Midbrain (tissue), 1 donor: ENCODE measurements at places on chromosomes 7 and 10.

DNA sequence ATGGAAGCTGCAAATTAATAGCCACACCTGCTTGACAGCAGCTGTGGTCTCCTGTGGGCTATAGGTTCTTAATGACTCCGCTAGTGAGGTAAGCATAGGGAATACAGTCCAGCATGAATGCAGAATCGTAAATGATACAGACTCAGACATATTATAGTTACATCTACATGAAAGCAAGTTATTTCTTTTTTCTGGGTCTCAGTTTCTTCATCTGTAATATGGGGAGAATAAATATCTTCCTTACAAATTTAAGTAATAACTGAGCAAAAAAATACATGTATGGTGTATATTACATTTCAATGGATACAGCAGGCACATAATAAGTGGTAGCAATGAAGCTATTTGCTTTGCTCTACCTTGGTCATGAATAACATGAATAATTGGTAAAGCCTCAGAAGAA lies 245.9 kb upstream of the RHOBTB1 start:
- no peak for DNase-seq

DNA sequence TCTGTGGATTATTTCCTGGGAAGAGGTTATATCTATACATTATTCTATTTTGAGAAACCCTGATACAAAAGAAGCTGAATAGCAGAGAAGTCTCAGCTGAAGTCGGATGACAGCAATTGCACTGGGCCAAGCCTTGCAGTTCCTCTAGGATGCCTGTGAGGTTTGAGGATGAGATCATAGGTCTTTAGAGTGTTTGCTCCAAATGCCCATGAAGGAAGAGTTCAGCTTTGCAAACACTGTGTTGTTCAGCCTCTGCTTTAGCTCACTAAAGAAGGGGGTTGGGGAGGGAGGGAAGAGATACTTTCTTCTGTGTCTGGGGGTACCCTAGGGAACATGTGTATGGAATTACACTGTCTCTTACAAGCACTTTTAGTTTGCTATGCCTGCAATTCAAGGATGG lies 282.5 kb upstream of the NRP1 start:
- no peak for DNase-seq

DNA sequence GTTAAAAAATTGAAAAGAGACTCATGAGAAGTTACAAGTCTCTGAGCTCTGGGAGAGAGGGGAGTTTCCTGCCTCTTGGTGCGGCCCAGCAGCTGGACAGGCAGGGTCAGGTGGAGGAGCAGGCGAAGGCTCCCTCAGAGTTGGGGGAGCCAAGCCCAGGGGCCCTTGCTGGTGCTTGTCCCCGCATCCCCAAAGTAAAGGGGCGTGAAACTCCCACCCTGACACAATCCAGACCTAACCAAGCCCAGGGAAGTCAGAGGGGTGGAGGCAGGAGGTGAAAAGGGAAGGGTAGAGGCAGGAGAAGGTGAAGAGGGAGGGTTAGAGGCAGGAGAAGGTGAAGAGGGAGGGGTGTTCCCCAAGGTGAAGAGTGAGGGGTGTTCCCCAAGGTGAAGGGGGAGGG lies 322.8 kb downstream of the GLRX3 start:
- DNase-seq: no peak

- DNase-seq: no peak
Observed at GRCh38 chr7:116859323-116859722, 3.1 kb upstream of the CAPZA2 start.

- no peak for DNase-seq
Observed at GRCh38 chr10:48801001-48801421, 116.3 kb downstream of the WDFY4 start.

GRCh38 chr10:59366290-59366689 lies 3.9 kb upstream of the FAM13C start:
- DNase-seq: no peak

DNA sequence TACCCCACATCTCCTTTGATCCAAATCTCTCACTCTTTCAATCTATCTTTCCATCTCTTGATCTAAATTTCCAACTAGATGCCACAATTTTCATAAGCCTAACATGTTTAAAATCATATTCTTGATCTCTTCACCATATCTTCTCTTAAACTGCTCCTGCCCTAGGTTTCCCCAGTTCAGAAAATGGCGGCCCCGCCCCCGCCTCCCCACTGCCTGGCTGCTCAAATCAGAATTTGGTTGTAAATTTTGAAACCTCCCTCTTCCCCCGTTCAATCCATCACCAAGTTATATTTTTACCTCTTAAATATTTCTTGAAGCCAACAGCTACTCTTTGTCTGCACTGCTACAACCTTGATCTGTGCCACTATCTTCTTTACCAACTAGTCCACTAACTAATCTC lies 27.3 kb upstream of the PRTFDC1 start:
- no peak for DNase-seq

DNA sequence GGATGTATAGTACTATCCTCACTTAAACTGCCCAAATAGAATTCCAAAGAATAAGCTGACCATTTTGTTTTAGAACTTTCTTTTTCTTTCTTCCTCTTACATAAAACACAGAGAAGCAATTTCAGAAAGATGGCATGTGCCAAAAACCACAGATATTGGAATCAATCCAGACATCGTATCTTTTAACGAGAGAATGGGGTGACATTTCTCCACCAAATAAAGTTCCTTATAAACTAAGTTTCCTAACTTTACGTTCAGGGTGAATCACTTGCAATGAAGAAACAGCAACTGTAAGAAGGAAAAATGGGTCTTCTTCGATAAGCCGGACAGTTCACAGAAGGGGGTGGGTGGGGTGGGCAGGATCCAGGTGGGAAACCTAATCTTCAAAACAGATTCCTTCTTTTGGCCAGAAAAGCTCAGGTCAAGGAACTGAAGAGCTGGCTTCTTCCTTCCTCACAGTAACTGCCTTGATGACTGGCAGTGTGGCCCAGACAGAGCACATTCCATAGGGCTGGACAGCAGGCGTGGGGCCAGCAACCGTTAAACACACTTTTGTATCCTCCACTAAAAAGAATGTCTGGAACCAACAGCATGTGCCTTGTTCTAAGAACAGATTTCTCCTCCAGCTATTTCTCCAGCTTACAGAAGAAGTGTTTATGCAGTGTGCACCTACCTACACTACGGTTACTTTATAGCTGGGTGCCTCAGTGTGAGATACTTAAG lies 31.5 kb downstream of the CREB3L2 start:
- DNase-seq: no peak

DNA sequence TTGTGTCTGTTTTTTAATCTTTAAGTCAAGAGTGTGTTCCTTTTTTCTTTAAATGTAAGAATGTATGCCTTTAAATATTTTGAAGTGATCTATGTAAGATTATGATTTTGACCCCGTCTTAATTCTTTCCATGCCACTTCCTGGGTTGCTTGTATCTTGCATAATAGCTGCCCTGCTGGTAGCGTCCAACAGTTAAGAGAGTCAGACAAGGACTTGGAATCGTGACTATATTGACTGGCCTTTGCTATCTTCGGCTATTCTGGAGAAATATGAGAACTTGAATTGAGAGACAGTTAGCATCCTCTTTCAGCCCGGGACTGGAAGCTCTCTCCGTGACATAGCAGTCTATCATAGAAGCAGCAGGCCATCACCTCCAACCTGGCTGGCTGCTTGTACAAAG lies 13.0 kb downstream of the NRP1 start:
- no peak for DNase-seq

DNA sequence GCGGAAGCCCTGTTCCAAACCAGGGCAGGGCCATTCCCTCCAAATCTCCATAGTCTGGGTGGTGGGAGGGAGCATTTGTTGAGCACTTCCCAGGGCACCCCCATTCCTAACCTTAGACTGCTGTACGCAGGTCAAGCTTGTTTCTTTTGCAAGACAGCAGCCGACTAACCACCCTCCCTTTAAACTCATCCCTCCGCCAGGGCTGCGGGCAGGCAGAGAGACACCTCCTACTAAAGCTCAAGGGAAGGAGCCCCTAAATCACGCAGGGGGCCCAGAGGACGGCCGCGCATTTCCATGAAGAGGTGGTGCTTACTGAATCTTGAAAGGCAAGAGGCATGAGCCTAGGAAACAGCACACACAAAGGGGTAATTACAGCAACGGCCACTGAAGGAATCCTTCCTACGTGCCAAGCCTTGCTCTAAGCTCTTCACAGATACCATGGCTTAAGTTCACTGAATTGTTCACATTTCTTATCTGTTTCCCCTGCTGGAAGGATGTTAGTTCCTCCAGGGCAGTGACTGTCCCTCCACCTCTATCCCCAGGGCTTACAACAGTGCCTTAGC lies 90.0 kb downstream of the PROSER2 start:
- DNase-seq: no peak

- no peak for DNase-seq
Observed at GRCh38 chr7:2855386-2855785, 11.3 kb upstream of the GNA12 start.

GRCh38 chr10:30058570-30059132 lies 735 bp downstream of the JCAD start:
- no peak for DNase-seq

- DNase-seq: no peak
Observed at GRCh38 chr7:156759143-156759542, 118.6 kb downstream of the RNF32 start.

GRCh38 chr10:75950997-75951589 lies 519.7 kb downstream of the LRMDA start:
- no peak for DNase-seq

GRCh38 chr10:77756319-77757232 lies 119.0 kb upstream of the KCNMA1 start:
- peak; percentile 12 for DNase-seq

- no peak for DNase-seq
Observed at GRCh38 chr7:36198854-36199266, 45.8 kb downstream of the EEPD1 start.

DNA sequence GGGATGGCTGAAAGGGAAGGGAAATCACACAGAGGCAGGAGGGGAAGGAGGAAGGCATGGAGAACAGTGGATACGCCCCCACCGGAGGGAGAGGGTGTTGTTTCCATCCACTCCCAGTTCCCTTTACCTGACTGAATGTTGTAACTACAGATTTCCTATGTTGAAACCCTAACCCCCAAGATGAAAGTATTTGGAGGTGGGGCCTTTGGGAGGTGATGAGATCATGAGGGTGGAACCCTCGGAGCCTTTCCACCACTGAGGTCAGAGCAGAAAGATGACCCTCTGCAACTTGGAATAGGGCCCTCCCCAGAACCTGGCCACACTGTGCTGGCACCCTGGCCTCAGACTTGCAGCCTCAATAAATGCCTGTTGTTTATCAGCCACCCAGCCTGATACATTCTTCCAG lies 48.6 kb upstream of the CNPY1 start:
- DNase-seq: no peak

- no peak for DNase-seq
Observed at GRCh38 chr7:152480664-152481063, 44.9 kb upstream of the KMT2C start.

- DNase-seq: no peak
Observed at GRCh38 chr7:136664537-136664936, 203.9 kb upstream of the CHRM2 start.

DNA sequence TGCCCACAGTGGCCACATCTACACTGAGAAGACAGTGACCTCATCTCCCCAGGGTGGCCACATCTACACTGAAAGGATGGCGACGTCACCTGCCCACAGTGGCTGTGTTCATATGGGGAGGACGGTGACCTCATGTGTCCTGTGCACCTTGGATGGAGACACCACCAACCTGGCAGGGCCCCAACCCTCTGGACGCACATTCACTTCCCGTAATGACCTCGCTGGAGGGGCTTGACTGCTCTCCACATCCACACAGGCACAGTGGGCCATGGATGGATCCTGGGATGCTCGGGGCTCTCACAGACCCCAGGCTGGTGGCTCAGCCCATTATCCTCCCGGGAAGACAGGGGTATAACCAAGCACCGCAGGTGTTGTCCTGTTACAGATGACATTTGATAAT lies 69.7 kb upstream of the BTBD16 start:
- no peak for DNase-seq

DNA sequence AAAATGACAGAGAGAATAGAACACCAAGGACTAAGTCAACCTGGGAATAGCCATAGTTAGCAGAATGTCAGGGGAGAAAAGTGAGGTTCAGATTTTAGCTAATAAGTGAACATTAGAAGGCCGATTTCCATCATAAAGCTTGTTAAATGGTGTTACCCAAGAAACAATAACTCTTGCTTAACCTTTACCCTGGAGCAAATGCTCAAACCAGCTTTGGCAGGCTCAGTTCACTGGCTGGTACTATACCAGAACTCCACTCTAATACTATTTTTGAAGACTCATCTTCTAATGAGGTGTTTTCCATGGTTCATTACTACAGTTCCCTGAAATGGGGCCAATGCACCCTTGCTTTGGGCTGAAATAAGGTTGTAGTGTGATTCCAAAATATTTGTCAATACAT lies 61.3 kb downstream of the RNLS start:
- no peak for DNase-seq

GRCh38 chr7:136214356-136214755 lies 237.2 kb upstream of the MTPN start:
- DNase-seq: no peak

DNA sequence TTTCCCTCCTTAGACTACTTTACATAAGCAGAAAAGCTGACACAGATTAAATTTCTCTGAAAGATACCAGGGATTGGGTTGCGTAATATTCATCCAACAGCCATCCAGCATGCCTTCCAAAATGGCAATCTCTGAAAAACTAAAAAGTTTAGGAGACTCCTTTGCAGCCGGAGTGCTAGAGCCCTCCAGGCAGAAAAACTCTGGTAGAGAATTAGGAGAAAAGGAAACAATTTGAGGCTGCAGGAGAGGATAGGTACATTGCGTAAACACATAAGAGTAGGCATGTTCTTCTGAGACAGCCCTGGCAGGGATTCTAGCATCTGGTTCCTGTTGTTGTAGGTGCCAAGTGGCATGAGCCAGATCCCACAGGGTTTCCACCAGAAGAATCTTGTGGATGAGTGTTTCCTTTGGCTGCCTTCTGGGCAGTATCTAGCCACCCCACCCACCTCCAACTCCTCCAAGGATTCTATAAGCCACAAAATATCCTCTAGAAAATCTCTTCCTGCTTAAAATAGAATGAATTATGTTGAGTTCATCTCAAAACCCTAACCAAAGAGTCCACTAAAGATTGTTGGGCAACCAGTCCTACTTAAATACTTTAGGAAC lies 402.4 kb downstream of the HGF start:
- DNase-seq: no peak

GRCh38 chr10:5038733-5039132 lies 35.1 kb upstream of the AKR1C2 start:
- DNase-seq: no peak
